ENCODE measurements at places on chromosomes 6 and 20.
A peak's percentile ranks its signal among the peaks of the same experiment; 100 is the strongest.

- no peak for DNase-seq
These were observed 33.7 kb upstream of the HIVEP1 start for GRCh38 chr6:11978169-11978987.

DNA sequence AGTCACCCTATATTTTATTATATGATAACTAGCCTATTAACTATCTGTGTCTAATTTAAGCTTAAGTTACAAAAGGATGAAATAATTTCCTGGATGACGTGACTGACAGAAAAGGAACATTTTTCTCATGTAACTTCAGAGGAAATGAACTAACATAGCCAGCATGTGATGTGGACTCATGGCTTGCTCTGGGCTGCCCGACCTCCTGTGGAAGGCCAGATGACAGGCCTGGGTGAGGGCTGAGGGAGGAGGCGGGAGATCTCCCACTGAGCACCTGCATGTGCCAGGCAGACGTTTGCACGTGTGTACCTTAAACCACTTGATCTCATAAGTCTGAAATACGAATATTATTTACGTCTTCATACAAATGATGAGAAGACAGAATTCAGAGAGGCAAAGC lies 321.1 kb downstream of the SYNE1 start:
- DNase-seq = no peak

GRCh38 chr20:43725666-43726065 lies 1.1 kb downstream of the GTSF1L start:
- DNase-seq = no peak

GRCh38 chr6:112321941-112322424 lies 25.1 kb upstream of the RFPL4B start:
- no peak for DNase-seq

DNA sequence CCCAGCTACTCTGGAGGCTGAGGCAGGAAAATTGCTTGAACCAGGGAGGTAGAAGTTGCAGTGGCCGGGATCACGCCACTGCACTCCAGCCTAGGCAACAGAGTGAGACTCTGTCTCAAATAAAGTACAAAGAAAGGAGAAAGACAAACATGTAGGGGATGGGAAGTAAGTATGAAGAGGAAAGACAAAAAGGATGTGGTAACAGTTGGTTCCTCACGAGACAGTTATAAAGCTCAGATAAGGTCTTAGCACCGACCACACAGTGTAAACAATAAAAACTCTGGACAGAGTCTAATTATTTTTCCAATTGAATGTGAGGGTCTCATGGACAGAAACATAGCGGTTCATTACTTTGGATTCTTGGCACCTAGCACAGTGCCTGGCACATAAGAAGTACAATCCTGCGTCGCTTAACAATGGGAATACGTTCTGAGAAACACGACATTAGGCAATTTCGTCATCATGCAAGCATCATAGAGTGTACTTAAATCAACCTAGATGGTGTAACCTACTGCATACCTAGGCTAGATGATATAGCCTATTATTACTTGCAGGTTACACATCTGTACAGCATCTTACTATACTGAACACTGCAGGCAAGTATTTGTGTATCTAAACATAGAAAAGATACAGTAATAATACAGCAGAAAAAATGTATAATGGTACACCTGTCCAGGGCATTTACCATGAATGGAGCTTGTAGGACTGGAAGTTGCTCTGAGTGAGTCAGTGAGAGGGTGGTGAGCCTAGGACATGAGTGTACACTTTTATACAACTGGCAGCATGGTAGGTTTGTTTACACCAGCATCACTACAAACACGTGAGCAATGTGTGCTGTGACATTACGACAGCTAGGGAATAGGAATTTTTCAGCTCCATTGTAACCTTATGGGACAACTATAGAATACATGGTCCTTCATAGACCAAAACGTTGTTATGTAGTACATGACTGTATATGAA lies 38.2 kb downstream of the MBOAT1 start:
- no peak for DNase-seq

DNA sequence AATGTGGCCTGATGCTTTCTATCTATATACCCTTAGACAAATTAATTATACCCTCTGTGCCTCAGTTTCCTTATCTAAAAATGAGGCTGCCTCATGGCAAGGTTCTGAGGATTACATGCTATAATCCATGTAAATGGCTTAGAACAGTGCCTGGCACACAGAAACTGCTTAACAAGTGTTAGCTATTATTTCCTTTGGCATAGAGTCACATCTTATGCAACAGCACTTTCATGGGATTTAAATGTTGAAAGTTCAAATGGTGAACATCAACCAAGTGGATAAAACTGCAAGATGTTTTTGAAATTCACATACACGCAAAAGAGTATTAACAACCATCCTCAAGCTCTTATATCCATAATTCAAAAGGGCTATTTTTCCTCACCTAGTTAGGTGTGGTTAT lies 202.8 kb upstream of the JAG1 start:
- DNase-seq = no peak

DNA sequence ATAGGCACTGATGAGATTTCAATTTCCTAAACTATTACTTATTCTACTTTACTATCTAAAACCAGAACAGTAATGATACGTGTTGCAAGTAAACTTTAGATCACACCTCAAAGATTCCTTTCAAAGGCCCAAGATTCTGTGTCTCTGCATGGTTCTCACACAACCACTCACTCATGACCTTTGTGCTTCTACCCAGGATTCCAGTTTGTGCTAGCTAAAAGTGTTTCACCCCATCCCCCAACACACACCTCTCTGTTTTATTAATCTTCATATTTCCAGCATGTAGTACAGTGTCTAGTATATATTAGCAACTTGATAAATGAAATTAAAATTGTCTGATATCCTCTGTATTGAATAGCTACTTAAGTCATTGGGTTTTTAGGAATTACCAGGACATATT lies 8.8 kb upstream of the SH3BGRL2 start:
- DNase-seq = no peak

DNA sequence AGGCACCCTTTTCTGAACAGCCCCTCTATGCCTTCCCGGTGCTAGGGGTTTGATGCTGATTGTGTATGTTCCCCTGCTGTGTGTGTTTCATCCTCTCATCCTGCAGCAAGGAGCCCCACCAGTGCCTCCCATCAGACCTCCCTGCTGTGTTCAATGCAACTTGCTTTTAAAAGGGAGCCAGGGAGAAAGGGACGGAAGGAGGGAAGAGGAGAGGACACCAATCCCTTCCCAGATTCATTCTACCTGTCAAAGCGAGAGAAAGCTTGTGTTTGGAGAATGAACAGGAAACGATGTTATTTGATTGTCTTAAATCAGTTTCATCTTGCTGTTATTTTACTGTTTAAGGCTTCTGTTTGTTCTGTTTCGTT lies 259.2 kb downstream of the ADGB start:
- no peak for DNase-seq

- no peak for DNase-seq
These were observed 4.0 kb downstream of the QKI start for GRCh38 chr6:163418311-163419029.

DNA sequence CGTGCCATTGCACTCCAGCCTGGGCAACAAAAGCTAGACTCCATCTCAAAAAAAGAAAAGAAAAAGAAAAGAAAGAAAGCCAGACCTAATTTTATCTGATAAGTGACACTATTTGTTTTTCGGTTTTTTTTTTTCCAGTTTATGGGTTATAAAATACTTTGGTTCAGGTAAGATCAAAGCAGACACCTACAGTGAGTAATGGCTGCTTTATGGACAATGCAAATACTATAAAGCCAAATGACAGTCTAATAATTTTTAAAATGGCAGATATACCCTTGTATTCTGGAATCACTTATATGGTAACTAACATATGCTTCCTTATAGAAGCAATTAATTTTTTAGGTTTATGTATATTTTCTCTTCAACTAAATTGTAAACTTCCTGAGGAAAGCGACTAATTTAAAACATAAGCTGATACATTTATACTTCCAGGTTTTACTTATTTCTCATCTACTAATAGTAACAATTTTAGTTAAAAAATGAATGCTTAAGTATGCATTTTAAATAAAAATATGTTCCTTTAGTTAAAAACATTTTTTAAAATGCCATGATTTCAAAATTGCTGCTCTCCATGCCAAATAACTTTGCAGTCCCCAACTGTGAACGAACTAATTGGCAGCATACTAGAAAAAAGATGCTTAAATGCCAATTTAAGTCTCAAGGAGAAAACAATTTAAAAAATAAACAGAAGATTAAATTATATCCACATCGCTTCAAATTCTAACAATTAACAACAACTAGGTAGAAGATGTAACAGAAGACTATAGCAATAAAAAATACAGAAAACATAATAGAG lies 38.5 kb downstream of the KIAA0319 start:
- DNase-seq = no peak

DNA sequence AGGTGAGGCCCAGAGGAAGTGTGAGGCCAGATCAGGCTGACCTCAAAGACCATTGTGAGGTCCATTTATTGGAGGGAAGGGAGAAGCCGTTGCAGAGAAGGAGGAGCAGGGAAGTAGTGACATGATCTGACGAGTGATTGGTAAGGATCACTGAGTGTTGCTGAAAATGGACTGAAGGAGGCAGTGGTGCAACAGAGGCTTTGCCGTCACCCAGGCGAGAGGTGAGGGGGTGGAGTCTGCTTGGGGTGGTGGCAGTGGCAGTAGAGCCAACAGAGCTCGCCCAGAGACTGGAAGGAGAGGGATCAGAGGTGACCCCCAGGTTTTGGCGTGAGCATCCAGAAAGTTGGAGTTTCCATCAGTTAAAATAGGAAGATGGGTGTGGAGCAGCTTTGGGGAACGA lies 67.9 kb upstream of the CLDN20 start:
- DNase-seq = no peak

GRCh38 chr6:7268362-7268761 lies 44.6 kb downstream of the SSR1 start:
- no peak for DNase-seq

GRCh38 chr20:61800359-61801064 lies 265.2 kb downstream of the TAF4 start:
- no peak for DNase-seq

DNA sequence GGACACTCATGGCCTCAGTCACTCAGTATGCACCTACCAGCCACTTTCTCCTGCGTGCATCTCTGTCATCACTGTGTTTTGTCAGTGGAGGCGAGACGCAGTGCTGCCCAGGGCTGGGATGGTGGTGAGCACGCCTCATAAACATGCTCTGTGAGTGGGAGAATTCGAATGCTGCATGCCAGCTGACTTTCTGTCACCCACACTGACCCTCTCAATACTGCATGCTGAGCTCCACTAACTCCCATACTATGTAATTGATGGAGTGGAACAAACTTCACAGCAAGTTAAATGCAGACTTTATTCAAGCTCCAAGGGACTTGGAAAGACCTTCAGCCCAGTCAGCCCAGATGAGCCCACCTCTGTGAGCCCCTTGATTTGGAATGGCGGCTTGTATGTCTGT lies 22.7 kb upstream of the GGTLC1 start:
- DNase-seq = no peak

GRCh38 chr20:10954137-10954840 lies 280.5 kb upstream of the JAG1 start:
- DNase-seq = no peak

DNA sequence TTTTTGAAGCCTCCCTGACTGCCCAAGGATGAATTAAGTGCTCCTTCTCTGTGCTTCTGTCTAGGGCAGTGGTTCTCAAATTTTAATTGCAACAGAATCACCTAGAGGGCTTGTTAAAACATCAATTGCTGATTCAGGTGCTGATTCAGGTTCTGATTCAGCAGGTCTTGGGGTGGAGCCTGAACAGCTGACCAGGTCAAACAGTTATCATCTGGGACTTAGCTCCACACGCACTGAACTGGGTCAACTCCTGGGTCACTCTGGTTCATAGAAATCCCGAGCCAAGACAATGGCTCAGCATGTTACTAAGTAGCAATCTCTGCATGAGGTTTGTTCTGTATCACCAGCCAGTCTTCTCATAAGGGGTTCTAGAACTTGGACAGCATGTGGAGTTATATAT lies 192.3 kb downstream of the GJA1 start:
- DNase-seq = no peak

DNA sequence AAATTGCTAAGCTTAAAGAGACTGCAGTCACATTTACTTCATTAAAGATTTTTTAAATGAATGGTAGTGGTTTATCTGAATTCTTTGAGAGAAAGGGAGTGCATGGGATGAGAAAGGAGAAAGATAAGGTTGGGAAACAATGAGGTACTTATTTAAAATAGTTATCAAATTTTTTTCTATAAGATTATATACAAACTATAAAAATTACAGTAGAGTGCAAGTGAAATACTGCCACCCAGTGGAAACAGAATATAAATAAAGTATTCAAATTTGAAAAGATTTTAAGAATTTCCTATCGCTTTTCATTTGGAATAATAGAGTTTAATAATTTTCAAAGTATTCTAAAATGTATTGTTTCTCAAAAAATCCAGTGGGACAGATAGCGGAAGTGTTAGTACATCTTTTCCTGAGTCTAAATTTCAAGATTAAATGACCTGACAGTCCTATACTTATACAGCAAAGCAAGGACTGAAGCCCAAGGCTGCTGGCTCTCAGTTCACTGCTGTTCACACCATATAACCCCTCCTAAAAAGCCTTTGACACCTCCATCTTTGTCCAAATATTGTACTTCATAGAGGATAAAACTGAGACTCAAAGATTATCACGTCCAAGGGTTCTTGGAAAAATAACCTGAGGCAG lies 31.1 kb downstream of the EPM2A start:
- DNase-seq = no peak

GRCh38 chr6:106773996-106774629 lies 144.7 kb downstream of the QRSL1 start:
- DNase-seq = no peak

DNA sequence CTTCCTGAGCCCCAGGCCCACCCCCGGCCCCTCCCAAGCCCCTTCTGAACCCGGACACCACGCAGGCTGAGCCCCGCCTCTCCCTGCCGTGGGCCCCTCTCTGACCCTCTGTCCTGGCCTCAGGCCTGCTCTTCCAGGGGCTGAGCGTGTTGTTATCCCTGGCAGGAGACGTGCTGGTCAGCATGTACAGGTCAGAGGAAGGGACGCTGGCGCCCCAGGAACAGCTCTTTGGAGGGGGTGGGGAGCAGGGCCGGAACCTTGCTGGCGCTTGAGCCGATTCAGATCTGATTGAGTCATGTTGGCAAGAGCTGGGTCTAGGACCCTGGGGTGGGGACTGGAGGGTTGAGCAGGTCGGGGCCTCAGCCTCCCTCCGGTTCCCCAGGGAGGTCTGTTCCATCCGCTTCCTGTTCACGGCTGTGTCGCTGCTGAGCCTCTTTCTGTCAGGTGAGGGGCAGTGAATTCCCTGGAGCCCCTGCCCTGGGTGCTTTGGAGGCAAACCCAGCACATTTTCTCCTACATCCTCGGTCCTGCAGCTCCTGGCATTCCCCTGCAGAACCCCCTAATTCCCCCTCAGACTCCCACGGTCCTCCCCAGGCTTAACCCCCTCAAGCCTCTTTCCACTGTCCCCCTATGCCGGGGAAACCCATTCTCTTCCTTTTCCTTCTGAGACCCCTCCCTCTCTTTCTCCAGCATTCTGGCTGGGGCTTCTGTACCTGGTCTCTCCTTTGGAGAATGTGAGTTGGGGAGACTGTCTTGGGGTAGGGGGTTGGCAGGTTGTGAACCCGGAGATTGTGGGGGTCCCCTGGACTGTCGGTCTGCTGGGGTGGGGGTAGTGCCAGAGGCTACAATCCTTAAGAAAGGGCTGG lies 2.0 kb downstream of the SPAG4 start:
- DNase-seq = peak; percentile 84

- no peak for DNase-seq
These were observed 109.8 kb downstream of the BACH2 start for GRCh38 chr6:90186637-90187371.
